CD4-positive, alpha-beta memory T cell (primary cell): ENCODE measurements at places on chromosomes 6 and 20.

DNA sequence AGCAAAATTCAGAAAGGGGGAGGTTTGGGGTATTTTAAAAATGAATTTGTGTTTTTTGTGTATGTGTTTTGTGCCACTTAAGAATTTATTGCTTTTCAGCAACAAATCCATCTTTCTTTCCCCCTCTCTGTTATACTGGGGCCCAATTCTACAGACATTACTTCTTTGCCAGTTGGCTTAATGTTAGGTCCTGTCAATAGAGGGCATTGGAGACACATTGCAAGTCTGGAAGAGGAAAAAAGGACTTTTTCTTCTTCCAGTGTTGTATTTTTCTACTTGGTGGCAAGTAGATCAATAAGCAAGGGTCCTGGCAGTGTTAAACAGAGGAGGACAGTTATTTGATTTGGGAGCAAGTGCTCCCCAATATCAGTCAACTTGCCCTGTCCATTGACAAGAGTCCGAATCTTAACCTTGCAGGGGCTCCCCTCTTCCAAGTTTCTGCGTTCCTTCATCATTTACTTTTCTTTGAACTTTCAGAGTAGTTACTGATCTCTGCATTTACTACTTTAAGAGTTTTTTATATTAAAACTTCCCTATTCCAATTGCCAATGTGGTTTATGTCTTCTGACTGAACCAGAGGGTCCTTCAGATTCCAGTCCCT lies 23.4 kb downstream of the SCML4 start:
- DNase-seq, result no peak

- no peak for DNase-seq
Measured at GRCh38 chr6:109204511-109204910, 109.2 kb downstream of the CEP57L1 start.

- no peak for DNase-seq
Measured at GRCh38 chr20:64006490-64006889, 25.6 kb downstream of the PRPF6 start.

DNA sequence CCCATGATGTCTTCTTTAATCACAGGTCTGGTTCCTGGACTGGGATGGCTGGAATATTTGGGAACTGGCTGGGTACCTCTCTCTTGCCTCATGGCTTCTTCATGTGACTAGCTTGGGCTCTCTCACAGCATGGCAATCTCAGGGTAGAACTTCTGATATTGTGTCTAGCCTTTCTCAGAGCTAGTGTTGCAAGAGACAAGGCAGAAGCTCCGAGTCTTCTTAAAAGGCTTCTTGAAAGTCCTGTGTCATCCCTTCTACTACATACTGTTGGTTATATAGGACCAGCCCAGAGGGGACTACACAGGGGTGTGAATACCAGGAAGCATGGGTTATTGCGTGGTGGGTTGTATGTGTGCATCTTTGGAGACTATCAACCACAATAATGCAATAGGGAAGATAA lies 23.3 kb downstream of the BCAS1 start:
- DNase-seq, result no peak

- no peak for DNase-seq
Measured at GRCh38 chr6:131838051-131838450, 30.2 kb downstream of the ENPP1 start.

DNA sequence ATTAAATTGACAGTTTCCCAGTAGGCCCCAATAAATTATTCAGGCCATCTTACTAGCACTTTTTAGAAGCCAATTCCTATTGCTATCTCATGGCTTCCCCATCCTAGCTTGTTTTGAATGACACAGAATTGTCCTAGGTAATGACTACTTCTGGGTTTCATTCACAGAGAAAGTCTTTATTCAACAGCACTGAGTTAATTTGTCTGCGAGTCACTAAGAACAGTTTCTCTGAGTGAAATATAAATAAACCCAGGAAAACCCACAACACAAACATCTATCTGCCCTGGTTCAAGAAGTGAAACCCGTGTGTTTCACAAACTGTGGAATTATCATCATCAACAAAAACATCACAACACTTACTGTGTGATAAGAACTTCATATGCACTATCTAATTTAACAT lies 1366.8 kb downstream of the EPHA7 start:
- no peak for DNase-seq
